ENCODE measurements at places on chromosomes 6 and 20.

- DNase-seq: no peak
Observed at GRCh38 chr6:56984361-56984760, 29.5 kb downstream of the BEND6 start.

GRCh38 chr6:32332433-32332832 is 39.3 kb downstream of the TSBP1 start:
- no peak for DNase-seq

DNA sequence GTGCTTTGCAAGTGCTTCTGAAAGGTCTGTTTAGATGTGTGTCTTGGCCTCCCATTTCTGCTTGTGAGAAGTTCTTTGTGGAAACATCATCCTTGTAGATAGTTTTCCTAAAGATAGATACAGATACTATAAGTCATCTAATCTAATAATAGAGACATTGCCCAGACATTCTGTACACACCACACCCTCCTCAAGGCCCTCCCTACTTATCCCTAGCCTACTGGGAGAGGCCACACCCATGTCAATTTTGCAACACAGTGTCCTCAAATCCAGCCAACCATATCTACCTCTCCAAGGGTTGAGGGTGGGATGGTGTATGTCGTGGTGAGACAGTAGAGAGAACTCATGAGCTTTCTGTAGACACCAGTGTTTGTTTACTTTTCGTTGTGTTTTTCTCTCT is 6.2 kb downstream of the KDM1B start:
- DNase-seq: no peak

GRCh38 chr6:101730954-101731353 is 337.4 kb downstream of the GRIK2 start:
- no peak for DNase-seq

GRCh38 chr6:13611715-13612114 is 3.4 kb upstream of the NOL7 start:
- DNase-seq: no peak

- DNase-seq: no peak
Observed at GRCh38 chr6:51077821-51078518, 259.3 kb downstream of the TFAP2B start.

GRCh38 chr6:5282191-5282623 is 20.9 kb downstream of the FARS2 start:
- no peak for DNase-seq

- no peak for DNase-seq
Observed at GRCh38 chr20:32191873-32192272, 15.7 kb downstream of the PLAGL2 start.

- no peak for DNase-seq
Observed at GRCh38 chr6:45518013-45518720, 140.4 kb upstream of the SUPT3H start.

DNA sequence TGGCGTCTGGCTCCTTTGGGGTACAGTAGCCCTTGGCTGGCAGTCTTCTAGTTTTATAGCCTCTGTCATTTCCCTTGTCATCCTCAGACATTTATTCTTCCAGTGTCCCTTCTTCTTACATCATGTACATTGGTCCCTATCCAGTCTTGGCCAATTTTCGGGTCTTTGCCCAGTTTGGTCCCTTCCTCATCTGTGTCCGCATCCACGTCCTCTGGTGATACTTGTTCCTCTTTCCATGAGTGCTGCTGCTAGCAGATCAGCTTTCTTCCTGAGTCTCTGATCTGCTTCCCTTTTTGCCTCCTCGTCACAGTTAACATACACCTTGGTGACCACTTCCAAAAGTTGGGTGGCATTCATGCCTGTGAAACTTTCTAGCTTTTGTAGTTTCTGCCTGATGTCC is 86.2 kb upstream of the GPR6 start:
- DNase-seq: no peak

DNA sequence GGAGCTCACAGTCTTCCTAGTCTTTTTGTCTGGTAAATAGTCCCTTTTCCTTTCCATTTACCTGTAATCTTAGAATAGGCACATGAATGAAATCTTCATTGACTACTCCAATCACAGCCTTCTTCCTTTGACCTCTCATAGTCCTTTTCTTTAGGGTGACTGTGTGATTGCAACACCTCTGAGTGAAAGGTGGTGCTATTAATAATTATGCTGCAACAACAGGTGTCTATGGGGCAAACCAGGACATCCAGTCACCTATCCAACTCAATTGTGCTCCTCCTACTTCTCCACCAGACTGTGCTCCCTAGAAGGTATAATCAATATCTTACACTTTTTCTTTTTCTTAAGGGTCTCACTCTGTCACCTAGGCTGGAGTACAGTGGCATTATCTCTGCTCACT is 29.4 kb downstream of the RIPOR2 start:
- DNase-seq: no peak

DNA sequence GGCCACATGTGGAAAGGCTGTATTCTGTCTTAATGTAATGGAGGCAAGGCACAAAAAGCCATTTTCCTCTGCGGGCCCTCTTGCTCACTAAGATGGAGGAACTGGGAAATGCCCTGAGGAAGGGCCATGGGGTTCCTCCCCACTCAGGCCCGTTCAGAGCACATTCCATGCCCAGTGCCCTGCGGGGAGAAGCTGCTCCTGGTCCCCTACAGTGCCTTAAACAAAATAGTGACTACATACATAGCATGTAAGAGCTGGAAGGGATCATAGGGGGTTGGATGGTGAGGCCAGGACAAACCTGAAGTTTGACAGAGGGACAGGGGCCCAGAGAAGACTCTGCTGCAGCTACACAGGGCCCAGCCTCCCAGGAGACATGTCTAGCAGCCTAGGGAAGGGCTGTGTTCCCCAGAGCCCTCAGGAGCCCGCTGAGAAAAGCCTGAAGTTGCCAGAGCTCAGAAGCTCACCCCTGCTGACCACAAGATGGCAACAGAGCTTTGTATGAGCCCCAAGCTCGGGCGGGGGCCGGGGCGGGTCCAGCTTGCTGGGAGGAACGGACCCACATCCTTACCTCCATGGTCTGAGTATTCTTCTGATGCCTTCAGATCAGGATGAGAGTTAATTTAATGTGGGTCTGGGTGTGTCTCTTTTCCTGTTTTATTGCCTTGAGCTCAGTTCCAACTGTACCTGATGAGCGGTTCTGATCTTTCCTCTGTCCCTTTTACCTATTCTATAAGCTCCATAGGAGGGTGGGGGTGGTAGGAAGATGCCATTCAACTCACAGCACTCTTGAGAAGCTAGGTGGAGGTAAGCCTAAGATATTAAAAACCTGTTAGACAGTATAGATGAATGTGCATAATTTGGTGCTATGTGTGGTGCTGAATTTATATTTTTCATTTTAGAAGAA is 242.9 kb downstream of the CDC5L start:
- peak; percentile 70 for DNase-seq

DNA sequence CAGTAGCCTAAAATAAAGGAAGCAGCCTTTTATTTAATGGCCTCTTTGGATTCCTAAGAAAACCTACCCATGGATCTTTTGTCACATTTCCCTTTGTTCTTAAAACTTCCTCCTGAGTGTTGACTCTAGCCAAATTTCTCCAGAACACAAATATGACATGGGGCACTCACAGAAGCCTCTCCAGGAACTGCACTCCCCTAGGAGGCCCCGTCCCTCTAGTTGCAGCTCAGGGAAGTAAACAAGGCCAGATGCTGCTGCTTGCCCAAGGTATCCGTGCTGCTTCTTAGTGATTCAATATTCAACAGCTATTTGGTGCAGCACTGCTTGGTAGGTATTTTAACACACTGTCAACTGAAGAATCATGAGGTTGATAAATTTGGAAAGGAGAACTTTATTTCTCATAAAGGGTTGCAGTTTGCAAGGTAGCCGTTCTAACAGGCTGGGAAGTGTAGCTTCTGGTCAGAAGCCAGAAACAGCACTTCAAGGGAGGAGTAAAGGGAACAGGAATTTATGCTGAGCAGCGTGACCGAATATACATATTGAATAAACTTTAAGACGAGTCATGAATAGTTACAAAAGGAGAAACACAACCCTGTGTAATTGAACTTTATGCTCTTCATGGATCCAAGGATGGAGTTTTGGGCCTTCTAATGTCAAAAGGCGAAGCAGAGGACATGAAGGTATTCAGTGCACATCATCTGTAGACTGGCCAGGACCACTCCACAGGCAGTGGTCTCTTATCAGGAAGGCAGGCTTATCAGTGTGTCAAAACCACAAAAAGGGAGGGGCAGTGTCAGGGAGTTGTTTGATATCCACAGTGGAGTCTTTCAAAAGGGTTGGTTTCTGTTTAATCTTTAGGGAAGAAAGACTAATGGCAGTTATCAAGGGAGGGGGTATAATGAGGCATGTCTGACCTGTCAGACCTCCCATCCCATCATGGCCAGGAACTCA is 63.3 kb downstream of the CD24 start:
- no peak for DNase-seq

- no peak for DNase-seq
Observed at GRCh38 chr6:160859822-160860221, 131.7 kb upstream of the MAP3K4 start.

DNA sequence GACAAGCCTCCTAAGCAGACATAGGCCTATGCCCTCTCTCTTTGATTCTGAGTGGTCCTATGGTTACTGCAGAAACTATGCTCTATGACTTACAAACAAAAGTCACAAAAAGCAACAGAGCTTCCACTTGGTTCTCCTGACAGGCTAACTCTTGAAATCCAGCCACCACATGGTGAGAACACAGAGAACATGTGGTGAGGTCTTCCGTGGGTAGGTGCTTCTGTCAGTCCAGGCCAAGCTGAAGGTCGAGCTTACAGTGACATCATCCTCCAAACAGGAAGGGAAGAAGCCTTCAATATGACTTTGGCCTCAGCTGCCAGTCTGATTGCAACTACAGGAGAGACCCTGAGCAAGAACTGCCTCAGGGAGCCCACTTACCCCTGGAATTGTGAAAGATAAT is 265.5 kb downstream of the TBX18 start:
- DNase-seq: no peak

DNA sequence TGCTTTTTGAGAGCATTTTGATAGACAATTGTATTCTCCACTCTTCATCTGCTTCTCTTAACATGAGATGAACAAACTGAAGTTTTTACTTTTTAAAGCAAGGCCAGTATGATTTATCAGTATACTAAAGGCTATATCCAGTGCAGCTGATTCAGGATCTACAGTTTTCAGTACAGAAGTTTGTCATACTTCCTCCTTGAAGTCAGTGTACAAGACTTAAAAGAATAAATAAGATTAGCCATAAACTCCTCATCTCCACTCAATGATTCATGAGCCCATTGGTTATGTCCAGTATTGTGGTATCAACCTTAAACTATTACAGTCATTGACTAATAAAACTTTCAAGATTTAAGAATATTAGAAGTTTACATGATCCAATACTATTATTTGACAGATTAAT is 374.8 kb upstream of the EPHA7 start:
- no peak for DNase-seq

GRCh38 chr6:41536795-41537758 is 9.1 kb upstream of the FOXP4 start:
- DNase-seq: peak; percentile 33

DNA sequence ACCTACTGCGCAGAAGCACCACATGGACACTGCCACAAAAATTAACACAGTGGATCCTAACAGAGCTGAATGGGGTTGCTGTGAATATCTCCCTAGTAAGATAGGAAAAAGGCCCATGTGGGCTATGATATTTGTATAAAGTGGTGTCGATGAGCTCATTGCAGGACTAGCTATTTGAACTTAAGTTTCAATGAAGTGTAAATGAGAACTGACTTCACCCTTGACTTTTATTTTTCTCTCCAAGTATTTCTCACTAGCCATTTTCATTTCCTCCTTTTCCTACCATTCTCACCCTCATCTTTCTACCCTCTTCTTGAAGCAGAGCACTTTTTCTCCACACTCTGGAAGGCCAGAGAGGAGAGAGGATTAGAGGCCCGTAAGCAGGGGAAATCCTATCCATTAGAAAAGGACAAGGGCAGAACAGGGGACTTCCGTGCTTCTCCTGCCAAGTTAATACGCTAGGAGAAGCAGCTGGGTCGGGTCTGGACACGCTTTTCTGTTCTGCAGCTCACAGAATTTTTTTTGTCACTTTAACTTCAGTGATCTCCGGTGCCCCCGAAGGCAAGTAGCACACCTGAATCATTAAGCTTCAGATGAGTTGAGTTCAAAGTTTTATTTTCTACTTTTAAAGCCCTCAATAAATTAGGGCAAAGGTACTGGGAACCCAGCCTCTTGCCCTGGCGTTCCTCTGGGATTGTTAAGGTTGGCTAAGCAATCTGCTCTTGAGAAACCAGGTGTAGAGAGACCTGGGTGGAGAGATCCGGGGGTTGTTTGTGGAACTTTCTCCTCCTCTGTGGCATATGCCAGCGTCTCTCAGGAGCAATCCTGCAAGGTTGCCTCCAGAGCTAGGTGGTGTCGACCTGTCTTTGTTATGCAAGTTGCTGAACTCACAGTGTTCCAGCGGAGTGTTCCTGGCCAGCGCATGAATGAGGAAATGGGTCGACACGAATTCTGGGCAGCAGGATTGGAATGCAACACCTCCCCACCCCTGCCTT is 56.2 kb upstream of the ARID1B start:
- DNase-seq: peak; percentile 6

DNA sequence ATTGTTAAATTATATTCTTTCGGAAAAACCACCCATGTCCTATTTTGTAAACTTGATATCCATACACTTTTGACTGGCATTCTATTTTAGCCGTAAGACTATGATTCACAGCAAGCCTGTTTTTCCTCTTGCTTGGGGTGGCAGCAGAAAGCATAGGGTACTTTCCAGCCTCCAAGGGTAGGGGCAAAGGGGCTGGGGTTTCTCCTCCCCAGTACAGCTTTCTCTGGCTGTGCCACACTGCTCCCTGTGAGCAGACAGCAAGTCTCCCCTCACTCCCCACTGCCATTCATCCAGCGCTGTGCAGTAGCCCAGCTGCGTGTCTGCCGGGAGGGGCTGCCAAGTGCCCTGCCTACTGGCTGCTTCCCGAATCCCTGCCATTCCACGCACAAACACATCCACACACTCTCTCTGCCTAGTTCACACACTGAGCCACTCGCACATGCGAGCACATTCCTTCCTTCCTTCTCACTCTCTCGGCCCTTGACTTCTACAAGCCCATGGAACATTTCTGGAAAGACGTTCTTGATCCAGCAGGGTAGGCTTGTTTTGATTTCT is 2.1 kb upstream of the ESR1 start:
- DNase-seq: no peak

DNA sequence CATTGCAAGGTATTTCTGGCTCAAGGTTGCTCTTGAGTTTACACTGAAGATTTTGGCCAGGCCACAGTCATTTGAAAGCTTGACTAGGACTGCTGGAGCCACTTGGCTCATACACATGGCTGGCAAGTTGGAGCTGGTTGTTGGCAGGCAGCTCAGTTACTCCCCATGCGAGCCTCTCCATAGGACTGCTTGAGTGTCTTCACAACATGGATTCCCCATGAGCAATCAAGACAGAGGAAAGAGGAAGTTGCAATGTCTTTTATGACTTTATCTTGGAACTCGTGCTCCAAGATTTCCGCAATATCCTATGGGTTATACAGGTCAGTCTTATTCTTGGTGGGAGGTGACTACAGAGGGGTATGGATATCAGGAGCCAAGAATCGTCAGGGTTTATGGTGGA is 1.4 kb upstream of the MANBAL start:
- DNase-seq: no peak

GRCh38 chr6:55827818-55828522 is 47.4 kb downstream of the BMP5 start:
- no peak for DNase-seq
